ENCODE measurements at places on chromosomes 5 and 9. TPM values are rescaled to one million over a fixed set of nuclear protein-coding genes. Genes with fewer than 3 reads are reported as not detected.
A peak's percentile ranks its signal among the peaks of the same experiment; 100 is the strongest.

GRCh38 chr5:94396687-94397086 is 221.7 kb downstream of the KIAA0825 start:
- no peak for DNase-seq

Gene PCDHA1
- not detected for total RNA-seq

- DNase-seq = no peak
Measured at GRCh38 chr9:75588808-75589207, 301.7 kb upstream of the PCSK5 start.

DNA sequence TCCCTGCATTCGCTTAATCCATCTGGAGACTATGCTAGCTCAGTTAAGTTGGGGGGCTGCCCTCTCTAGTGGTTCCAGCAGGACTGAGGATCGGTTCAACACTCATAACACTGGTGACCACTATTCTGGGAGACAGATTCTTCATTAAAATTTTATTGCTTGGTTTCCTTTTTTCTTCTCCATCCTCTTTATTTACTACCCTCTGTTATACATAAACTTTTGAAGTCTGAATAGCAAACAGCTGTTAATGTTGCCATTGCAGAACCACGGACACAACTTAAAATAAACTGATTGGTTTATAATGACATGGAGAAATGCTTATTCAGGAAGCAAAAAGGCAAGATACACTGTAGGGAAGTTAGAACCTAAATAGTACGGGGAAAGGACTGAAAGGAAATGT is 22.1 kb downstream of the IQGAP2 start:
- no peak for DNase-seq

- DNase-seq = no peak
Measured at GRCh38 chr9:77449240-77450084, 198.7 kb downstream of the GNA14 start.

Gene CCDC187
- total RNA-seq = not detected

DNA sequence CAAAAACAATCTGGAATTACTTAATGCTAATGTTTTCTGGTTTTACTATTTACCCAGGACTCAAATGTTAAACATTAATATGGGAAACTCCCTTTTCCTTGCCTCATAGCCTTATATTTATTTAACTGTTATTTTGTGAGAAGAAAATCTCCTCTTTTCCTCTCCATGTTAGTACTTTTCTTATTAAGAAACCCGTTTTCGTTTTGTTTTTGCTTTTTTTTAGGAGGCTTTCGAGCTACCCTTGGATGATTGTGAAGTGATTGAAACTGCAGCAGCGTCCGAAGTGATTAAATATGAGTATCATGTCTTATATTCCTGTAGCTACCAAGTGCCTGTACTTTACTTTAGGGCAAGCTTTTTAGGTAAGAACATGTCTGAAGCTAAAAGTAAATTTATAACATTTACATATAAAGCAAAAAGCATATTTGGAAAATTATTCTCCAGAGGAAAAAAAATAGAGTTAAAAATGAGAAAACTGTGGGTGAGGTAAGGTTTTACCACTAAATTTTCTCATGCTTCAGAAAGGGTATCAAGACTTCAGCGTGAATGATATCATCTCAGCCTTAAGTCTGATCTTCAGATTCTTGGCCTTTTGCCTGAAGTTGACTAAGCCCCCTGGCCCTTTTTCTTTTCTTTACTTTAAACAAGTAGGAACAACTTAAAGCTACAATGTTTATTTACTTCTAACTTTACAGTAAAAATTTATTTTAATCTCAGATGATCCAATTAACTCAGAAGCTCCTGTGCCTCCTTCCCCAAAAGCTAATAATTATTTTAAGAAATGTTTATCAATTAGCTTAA is 113.8 kb downstream of the RPS23 start:
- no peak for DNase-seq

GRCh38 chr5:3353561-3353960 is 242.1 kb upstream of the IRX1 start:
- DNase-seq = no peak

Gene SLC36A3
- total RNA-seq = not detected

DNA sequence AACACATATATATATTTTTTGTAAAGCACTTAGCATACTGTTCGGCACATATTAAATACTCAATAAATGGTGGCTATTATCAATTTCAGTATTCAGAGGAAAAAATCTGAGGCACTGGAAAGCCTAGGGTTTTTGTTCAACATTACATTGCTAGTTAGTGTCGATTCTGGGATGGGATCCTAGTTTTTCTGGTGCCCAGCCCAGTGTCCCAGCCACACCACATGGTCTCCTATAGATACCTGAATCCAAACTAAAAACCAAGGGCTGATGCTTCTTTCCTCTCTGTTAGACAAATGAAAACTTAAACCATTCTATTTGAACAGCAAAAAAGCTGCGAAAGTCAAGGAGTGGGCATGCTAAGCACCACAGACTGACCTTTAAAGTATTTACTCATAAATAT is 810.7 kb upstream of the DMAC1 start:
- DNase-seq = no peak

Gene C5orf24
- total RNA-seq = 34.6 TPM

Gene MRPL36
- 18.2 TPM for total RNA-seq

Gene IL9
- not detected for total RNA-seq

DNA sequence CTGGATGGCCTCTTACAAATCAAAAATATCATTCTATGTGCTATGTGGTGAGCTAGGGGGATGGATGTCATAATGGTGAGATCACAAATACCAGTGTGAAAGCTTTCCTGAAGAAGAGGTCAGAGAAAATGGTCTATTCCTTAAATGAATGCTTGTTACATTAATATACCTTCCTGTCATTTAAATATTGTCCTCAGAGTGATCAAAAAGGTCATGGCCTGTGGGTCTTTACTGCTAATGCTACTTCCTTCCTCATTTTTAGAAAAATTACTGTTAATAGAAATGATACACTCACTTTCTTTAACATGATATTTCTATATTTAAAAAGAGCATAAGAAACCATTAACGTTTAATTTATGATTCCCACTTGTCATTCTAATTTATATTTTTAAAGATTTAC is 9.7 kb downstream of the OMD start:
- DNase-seq = no peak

DNA sequence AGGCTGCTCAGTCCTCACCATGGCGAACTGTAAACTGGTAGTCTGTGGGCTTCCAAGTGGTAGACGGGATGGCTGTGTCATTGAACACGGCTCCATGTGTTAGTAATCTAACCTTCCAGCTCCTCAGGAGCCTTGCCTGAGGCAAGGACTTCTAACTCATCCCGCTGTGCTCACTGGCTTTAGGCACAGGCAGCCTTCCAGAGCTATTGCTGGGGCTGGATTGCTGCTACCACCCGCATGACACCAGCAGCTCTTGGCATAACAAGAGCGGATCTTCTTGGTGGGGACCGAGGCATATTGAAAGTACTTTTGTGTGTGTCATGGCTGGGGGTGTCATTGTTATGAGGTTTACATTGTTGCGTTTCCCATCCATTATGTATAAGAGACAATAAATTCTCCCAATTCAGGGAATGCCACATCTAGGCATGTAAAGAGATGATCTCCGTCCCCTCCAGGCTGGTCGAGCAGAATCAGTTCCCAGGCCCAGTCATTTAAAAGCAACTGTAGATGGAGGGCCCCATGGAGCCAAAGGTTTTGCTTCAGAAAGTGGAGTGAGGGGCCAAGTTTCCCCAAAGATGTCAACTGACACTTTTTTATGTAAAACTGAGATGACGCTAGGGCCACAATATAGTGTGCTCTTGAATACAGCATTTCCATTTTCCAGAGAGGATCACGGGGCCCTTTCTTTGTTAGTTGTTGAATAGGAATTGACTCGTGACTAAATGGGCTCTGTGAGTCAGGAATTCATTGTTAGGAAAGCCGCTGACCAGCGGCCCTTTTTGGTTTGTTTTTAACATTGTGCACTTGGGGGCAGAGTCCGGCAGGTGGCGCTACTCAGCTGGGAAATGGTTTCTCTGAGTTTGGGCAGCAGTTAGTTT is 759.5 kb downstream of the TAF11L14 start:
- peak; percentile 35 for DNase-seq

DNA sequence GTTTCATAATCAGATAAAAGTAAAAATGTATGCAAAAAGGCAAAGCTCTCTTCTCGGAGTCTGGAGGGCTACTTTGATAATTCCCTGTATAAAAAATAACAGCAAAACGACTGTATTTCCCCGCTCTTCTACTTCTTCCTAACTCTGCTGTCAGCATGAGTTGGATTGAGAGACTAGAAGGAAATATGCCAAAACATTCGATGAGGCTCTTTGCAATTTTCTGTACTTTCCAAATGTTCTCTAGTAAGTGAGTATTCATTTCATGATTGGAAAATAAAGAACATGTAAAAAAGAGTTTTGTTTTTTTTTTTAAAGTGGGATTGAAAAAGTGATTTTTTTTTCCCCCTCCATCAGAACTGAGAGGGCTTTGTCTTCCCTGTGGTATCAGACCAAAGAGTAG is 677.5 kb downstream of the ACTL7B start:
- DNase-seq = no peak

DNA sequence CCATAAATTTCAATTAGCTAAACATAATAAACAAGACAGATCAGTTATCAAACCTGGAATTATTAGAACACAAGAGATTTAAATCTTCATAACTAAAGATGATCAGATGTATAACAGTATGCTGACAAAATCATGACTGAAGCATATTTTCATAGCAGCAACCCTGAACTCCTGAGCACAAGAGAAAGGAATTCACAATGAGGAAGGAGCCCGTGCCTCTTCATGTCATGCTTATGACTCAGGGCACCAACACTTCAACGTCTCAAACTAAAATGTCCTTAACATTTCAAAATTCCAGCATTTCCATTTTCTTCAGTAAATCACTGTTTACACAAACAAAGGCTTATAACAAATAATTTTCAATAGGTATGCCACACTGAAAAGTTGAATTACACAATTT is 6.7 kb downstream of the AP3B1 start:
- DNase-seq = no peak

Gene DND1
- total RNA-seq = 1.9 TPM

DNA sequence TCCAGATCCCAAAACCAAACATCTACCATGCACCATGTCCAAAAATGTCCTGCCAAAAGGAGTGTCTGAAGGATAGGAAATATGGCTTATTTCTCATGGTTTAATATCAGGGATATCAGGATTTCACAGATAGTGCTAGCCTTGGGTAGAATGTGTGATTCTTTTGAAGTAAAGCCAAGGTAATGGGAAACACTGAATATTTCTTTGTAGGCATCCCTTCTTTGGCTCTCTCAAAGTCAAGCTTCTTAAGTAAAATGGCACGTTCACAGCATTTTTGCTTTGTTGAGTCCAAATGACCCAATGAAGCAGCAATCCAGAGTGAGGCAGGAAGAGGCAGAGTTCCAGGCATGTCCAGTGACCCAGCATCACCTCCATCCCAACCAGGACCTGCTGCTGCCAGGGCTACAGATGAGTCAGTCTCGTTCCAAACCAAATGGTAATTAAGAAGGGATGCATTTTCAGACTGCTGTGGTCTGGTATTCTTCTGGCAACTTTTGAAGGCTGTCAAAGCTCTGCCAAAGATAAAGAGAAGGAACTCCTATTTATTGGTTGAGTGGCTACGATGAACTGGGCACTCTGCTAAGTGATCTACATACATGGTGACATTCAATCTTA is 678.8 kb upstream of the KLF4 start:
- no peak for DNase-seq

Gene TNFSF8
- 71.6 TPM for total RNA-seq

Gene HAVCR1
- 1.5 TPM for total RNA-seq

- DNase-seq = no peak
Measured at GRCh38 chr5:14714706-14715105, 50.2 kb downstream of the OTULIN start.

DNA sequence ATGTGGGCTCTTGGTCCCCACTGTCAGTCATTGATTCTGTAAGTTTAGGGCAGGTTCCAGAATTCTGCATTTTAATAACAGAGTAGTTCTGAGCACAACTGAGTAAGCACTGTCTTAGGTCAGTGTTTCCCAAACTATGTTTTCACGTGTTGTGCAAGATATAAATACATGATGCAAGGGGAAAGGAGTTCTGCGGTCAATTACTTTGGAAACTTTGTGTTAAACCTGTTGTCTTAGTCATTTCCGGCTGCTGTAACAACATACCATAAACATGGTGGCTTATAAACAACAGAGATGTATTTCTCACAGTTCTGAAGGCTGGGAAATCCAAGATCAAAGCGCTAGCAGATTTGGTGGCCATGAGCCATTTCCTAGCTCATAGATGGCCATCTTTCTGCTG is 69.8 kb downstream of the EQTN start:
- no peak for DNase-seq
